Cortex of kidney (tissue), 1 donor: ENCODE measurements at places on chromosomes 7 and 10.

DNA sequence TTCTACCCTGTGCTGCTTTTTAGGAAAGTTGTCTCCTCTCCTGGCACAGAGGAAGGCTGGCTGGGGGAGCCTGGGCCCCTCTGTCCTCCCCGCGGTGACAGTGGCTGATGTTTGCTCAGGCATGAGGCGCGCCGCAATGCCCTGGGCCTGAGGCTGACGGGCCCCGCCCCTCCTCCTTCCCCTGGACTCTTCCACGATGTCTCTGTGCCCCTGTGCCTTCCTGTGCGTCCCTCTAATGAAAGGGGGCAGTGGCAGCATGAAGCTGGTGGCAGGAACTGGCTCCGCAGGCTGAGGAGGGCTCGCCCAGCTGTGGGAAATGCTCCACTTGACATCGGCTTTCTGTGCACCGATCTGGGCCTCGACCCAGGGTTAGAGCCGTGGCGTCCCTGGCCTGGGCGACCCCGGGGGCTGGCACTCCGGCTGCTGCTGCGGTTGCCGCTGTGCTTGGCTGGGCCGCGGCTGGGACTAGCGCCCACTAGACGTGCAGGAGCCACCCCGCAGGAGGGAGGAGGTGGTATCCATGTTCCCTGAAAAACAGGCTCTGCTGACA lies 67.9 kb downstream of the ZNF680 start:
- DNase-seq, result no peak

GRCh38 chr7:79854621-79855020 lies 280.0 kb upstream of the GNAI1 start:
- no peak for DNase-seq

GRCh38 chr10:60376221-60377041 lies 13.2 kb downstream of the ANK3 start:
- DNase-seq, result no peak

DNA sequence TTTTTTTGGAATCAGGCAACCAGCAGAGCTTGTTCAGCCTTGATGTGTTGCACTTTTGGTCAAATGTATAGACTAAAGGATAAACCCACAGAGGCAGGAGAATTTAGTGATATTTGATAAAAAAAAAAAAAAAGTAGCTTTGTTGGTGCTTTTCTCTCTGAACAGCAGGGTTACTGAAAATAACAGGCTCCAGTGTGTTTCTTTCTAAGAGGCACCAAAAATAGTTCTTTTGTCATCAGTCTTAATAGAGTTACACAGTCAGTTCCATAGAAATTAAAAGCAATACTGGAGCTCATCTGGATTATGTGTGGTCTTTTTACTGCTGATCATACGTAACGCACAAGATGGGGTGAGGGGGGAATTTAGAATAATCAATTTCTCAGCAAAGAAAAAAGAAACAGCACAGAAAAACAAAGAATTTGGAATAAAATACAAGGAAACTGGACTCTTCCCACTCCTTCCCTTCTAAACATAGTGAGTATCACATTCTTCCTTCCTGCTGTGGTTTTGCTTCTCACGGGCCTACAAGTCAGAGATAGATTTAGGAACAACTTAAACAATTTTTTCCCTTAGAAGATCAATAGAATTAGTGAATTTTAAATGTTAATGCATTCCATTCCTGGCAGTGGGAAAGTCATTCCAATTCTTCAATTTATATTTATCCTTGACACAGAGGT lies 178.8 kb upstream of the AKR1E2 start:
- no peak for DNase-seq

DNA sequence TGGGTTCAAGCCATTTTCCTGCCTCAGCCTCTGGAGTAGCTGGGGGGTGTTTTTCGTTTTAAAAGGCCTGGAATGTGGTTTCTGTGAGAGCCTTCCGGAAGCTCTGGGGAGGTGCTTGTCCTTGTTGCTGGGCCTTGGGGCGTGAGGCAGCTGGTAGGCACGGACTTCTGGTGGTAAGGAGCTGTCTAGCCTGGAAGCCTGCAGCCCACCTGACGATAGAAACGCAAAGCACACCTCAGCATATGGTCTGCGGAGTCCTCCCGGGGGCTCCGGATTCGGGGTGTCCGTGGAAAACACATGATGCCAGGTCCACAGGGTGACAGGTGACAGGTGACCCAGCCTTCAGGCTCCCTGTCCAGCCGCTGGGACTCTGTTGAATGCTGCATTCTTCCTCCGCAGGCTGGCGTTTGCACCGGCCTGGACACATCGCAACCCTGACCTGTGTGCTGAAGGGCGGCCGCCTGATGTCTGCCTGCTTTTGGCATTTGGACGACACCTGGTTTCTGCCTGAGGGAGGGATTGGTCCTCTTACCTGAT lies 37.3 kb downstream of the INPP5A start:
- DNase-seq, result no peak

DNA sequence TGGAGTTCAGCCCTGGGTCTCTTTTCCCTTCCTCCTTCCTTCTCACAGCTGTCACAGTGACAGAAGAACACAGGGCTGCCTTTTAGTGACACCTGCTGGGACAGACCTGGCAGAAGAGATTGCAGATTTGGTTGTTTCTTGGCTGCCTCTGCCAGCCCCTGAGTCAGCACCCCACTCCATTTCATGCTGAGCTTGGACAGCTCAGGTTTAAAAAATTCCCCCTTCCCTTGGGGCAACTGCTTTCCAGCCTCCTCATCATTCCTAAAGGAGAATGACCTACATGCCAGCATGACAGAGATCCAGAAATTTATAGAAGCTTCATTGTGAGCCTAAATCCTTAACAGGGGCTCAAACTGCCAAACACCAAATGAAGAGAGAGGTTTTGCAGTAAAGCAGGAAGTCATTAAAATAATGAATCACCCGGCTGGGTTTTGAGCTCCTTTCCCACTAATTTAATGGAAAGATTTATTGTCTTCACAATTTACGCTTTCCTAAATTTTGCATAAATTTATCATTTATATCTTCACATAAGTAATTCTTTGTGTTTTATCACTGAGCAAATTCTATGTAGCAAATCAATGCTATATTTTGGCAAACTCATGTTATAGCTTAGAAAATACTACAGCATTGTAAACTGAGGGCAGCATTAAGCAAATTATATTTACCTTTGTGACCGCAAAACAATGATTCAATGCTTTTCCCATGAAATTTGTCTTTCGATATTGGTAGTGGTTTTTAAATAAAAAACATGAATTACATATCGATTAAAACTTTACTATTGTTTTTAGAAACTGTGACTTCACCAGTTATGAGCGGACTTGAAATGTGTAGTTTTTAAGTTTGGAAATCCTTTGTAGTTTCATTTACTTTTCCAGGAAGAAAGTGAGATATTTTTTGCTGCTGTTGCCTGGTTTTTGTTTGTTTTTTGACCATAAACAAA lies 399.5 kb upstream of the ANKRD30A start:
- no peak for DNase-seq

DNA sequence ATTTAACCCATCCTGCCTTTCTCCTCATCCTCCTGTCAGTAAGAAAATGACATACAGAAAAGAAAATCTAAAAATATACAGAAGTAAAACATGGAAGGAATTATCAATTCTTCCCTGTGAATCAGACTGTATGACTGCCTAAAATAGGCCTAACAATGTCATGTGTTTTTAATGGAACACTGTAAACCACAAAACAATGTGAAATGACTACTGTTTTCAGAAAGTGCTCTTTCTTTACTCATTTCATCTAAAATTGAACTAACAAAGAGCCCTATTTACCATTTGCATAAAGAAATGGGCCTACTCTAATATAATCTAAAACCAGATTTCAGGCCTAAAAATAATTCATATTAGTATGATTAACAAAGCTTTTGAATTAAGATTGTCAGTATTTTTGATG lies 35.7 kb downstream of the SEMA3E start:
- no peak for DNase-seq

DNA sequence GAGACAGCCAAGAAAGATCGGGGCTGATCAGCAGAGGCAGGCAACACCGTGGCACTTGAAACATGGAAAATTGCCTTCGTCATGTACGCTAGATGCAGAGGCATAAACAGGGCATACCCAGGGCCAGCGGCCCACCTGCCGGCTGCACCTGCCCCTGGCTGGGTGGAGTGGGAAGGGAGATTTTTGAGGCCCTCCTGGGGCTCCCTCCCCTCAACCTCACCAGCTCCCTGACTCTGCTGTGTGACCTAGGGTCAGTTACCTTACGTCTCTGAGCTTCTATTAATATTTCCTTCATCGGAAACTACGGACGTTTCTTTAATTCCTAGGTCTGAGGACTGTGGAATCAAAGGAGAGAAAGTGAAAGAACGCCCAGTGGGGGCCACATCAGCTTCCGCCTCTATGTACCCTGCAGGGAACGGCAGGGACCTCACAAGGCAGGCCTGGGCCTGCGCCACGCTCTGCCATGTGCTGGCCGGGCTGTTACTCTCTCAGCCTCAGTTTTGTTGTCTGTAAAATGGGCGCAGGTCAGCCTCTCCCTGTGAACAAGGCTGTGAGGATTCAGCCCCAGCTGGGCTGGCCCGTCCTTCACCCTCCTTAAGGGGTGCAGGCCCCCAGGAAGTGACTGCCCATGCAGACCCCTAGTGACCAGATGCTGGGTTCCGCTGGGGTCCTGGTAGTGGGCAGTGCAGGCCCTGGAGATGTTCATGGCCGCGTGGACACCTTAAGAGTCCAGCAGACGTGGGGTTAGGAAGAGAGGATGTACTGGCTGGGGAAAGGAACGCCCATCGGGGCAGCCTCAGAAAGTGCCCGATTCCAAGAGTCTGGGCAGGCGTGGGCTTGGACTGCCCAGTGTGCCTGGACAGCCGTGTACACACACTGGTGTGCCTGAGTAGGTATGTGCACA lies 22.7 kb downstream of the ELFN1 start:
- no peak for DNase-seq

DNA sequence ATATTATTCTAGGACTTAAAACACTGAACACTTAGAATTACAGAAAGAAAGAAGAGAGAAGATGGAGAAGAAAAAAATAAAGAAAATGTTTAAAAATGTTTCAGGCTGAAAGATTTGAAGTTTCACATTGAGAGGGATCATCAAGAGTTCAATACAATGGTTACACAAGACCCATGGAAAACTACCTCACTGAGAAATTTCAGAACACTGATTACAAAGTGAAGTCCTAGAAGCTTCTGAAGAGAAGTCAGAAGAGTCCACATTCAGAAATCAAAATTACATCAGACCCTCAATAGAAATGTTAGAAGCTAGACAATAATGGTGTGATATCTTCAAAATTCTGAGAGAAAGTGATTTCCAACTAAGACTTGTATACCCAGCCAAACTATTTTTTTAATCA lies 196.1 kb downstream of the MACC1 start:
- DNase-seq, result no peak

GRCh38 chr7:106282390-106282789 lies 2.4 kb downstream of the NAMPT start:
- DNase-seq, result no peak

- no peak for DNase-seq
Observed at GRCh38 chr10:89867964-89868363, 166.6 kb downstream of the KIF20B start.

- no peak for DNase-seq
Observed at GRCh38 chr7:11830582-11831155, 1.3 kb downstream of the THSD7A start.

- DNase-seq, result no peak
Observed at GRCh38 chr7:91690541-91691070, 189.9 kb downstream of the MTERF1 start.

DNA sequence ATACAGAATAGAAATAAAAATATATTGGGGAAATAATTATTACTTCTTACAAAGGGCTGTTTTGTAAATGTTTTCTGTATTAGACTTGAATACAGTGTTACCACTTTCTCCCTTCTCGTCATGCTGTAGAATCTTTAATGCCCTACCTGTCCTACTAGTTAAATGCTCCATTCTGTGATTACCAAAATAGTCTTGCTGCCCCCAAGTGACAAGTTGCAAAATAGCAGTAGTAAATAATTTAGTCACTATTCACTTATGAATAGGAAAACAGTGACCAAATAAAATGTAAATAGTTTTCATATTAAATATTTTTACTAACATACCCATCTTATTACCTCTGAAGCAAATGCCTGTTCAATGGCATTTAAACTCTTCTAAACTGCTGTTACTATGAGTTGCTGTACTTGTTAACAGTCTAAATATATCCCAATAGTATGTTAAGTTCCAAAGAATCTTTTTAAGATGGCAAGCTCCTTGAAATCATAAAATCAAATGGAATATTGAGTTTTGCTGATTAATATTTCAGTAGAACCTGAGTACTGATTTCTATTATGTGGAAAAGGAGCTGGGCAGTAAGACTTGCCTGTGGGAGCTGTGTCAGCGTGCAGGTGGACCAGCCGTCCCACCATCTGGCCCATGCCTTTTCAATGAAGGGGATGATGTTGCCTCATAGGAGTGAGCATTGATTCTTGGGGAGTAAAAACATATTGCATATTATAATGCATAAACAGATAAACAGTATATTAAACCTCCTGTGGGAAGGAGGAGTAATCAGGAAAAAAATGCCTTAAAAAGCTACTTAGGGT lies 18.1 kb upstream of the OIT3 start:
- no peak for DNase-seq

DNA sequence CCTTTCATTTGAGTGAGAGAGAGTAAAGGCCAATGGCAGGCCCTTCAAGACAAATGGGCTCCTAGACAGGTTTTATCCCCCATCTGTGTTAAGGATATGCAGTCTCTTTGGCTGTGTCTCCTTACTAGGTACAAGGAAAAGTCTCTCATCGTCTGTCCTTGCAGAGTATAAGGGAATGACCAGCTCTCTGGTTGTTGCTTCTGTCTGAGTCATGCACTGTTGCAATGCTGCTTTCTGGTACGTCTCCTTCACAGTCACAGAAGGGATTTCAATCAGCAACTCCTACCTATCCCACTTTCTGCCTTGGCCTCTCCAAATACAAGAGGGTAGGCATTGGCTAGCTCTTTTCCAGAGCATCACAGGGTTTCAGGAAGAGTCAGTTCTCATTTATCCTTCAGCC lies 48.1 kb downstream of the CTTNBP2 start:
- no peak for DNase-seq
